ENCODE measurements at places on chromosomes 2 and 18.

DNA sequence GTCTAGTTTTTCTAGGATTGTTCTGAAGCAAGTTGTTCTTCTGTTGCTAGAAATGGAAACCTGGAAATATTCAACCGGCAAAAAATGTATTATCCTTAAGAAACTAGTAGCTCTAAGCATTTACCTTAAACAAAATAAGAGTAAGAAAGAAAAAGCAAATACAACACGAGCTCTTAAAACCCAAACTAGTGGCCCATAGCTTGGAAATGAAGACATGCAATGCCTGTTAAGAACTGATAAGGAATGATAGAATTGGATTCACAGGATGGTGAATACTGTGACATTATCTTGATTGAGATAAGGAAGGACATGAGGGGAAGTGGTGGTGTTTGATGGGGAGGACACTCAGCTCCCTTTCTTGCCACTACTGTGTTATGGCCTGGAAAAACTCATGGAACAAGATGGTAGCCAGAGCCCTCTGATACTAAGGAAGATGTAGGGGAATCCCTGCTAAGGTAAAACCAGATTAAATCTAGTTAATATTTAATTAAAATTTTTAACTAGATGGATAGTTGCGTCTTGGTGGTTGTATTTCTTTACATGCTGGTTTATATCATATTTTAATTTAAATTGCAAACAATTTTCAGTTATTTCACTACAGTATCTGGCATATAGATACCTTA, 193.8 kb downstream of the LPIN1 start:
- no peak for DNase-seq

- DNase-seq, result no peak
These were observed 30.3 kb downstream of the SP3 start for GRCh38 chr2:173934895-173935294.

DNA sequence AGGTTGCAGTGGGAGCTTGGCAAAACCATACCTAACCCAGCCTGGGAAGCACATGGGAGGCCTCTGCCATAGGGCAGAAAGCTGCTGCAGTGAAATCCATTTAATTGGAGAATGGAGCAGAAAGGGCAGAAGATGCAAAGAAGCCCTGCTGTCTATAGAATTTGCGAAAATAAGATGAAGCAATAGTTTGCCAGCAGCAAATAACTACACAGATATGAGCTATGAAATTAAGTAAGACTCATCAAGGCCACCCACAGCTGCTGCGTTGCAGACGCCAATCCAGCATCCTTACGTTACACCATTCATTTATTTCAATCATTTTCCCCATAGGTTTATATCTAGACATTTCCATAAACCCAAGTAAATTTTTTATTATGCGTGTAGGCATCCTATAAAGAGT, 21.1 kb downstream of the ATP8B1 start:
- no peak for DNase-seq

- no peak for DNase-seq
These were observed 6.1 kb downstream of the CHMP1B start for GRCh38 chr18:11857177-11857887.

DNA sequence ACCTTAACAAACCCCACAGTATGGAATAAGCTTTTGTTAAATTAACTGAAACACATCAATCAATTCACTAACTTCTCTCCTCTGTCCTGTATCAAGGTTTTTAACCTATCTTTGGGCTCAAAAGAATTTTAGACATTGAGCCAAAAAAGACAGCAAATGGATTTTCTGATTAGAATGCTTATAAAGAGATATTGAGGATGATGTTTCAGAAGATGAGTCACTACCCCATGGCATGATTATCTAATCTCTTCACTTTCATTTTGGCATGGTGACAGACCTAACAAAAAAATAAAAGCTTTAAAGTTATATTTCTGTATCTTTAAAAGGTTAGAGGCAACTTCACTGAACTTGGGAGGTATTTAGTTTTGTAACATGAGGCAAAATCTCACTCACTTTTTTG, 55.5 kb downstream of the SGPP2 start:
- DNase-seq, result no peak

DNA sequence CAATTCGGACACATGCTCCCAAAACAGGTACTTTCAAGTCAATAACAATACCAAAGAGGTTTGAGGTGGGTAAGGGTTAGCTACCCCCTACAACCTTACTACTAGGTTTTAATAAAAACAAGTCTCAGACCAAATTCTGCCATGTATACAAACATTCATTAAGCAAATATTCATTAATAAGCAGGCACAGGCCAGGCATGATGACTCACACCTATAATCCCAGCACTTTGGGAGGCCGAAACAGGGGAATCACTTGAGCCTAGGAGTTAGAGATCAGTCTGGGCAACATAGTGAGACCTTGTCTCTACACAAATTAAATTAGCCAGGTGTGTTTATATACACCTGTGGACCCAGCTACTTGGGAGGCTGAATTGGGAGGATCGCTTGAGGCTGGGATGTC, 11.7 kb upstream of the ELAC1 start:
- no peak for DNase-seq

- DNase-seq, result peak; percentile 43
These were observed 3.2 kb downstream of the ID2 start for GRCh38 chr2:8684878-8685696.

DNA sequence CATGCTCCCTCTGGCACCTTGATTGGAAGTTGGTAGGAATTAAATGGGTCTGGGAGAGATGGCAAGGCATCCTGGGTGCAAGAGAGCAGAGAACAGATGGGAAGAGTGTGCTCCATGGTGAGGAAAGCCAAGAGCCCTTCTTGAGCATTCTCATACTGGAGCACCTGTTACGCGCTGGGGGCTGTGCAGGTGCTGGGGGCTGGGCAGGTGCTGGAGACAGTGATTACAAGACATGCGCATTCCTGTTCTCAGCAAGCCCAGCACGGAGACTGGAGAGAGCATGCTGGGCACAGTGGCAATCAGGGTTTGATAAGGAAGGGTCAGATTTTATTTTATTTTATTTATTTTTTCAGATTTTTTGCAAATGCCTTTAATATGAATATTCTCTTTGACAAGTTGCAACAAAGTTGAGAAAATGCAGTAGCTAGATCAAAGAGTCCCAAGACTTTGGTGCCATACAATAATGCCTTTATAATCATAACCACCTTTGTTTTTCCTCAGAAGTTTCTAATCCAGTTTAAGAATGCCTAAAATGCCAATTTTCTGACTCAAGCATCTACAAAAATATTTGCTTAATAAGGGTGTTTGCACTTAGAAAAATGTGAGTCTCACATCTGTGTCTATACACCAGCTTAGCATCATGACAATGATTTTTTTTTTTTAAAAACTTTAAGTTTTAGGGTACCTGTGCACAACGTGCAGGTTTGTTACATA, 193.3 kb downstream of the RNF152 start:
- no peak for DNase-seq

DNA sequence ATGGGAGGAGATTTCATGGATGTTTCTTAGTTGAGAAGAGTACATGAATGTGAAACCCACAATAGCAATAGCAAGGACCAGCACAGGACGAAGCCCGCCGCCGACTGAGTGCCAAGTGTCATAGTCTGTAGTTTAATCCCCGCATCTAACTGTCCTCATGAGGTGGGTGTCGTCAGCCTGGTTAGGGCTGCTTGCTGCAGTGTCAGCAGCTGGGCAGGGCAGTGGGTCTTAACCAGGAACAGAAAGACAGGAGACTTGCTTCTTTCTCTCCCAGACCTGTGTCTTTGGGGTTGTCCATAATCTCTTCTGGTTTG, 146.6 kb downstream of the VAPA start:
- no peak for DNase-seq

- DNase-seq, result no peak
These were observed 409.7 kb upstream of the PIK3C3 start for GRCh38 chr18:41545091-41545888.

- no peak for DNase-seq
These were observed 157.6 kb downstream of the DSEL start for GRCh38 chr18:67358947-67359346.

DNA sequence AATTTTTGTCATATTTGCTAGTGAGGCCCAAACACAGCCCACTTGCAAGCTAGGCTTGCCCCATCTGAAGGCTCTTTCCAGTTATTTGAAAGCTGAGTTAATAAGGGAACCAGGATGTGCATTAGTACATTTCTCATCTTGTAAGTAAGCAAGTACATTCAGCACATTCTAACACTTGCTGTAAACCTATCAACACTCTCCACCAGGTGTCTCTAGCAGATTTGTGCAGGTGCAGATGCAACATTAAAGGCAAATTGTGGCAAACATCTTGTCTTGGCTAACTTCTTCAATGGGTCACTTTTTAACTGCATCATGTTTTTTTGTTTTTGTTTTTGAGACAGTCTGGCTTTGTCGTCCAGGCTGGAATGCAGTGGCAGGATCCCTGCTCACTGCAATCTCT, 25.3 kb upstream of the MFSD6 start:
- DNase-seq, result no peak

DNA sequence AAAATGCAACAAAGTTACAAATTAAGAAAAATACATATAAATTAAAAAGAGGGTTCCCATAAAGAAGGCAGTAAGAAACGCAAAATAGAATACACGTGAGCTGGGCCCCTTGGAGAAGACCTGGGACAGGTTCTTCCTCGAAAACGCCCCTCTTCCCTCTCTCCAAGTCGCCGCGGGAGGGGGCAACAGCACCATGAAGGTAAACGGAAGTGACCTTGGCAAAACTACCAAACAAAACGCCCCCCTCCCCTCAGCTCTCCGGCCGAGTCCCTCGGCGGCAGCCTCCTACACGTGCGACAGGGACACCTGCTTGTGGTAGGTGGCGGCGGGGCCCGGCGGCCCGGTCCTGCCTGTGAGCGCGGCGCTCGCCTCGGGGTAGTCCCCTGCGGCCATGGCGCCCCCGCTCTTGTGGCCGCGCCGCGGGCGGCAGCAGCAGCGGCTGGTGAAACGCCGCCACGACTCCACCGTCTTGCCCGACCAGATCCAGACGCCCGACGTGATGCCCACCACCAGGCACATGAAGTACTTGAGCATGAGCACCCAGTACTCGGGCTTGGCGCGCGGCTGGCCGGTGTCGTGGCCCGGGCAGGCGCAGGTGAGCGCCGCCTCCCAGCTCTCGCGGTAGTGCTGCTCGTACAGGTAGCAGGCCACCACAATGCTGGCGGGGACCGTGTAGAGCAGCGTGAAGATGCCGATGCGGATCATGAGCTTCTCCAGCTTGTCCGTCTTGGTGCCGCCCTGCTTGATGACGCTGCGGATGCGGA, 2.8 kb downstream of the FZD5 start:
- no peak for DNase-seq

- DNase-seq, result no peak
These were observed 162.6 kb upstream of the TWIST2 start for GRCh38 chr2:238685327-238685709.

DNA sequence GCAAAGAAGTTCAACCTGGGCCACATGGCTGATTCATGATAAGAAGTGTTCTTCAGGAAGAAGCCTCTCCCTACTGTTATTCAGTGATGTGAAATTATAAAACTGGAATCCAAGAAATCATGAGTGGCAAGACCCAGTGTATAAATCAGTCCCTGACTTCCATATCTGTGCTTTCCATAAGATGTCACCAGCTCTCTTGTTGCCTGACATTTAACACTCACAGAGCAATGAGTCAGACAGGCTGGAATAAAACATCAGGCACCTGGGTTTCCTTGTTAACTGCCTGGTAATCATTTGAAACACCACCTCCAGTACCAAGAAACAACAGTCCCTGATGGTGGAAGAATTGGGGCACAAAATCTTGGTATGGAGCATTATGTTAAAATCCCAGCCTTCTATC, 76.1 kb downstream of the SCG2 start:
- no peak for DNase-seq

DNA sequence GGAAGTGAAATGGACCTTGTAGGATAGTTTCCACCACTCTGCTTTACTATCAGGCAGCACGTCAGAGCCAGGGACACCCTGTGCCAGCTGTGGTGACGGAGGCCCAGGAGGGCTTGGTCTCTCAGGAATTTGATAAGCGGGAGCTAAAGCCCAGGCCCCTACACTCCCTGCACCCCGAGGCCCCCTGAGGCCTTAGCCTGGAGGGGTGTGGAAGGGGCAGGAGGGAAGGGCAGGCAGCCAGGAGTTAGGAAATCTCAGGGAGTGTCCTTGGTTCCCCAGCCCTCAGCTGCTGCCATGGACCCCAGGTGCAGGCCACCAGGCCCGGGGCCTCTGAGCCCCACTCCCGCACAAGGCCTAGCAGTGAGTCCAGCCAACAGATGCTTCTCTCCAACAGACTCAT, 38.2 kb downstream of the PDIA6 start:
- no peak for DNase-seq

DNA sequence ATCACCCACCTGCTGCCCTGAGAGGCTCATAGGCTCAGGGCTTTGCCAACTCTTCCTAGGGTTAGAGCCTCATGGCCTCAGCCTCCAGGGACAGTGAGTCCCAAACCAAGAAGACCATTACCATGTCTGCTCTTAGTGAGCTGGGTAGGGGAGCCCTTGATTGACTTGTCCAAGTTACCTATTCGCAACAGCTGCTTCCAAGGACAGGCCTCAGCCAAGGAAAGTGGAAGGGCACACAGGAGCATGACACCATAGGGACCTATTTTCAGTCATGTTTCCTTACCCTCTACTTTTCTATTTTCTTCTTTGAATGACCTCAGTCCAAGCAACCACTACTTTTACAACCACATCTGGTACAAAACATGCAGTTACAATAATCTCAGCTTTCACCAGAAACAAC, 81.6 kb downstream of the LBH start:
- DNase-seq, result no peak

DNA sequence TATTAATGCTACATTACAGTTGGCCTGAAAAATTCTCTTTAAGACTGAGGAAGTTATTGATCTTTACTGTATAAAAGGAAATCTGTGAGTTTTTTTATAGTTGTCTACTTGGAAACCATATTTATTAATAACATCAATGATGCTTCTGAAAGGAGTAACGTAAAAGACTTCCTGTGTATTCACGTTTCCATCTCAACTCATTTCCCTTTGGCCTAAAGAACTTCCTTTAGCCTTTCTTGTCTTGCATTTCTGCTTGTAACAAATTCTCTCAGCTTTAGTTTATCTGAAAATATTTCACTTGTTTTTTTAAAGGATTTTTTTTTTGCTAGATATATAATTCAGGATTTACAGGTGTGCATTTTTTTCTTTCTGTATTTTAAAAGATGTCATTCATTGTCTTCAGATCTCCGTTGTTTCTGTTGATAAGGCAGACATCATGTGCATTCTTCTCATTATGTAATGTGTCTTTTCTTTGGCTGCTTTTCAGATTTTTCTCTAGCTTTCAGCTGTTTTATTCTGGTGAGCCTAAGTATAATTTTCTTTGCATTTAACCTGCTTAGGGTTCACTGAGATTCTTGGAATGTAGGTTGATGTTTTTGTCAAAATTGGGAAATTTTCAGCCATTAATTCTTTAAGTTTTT, 159.0 kb upstream of the DAPL1 start:
- DNase-seq, result no peak

Measured in stimulated activated CD4-positive, alpha-beta T cell treated with anti-CD3 and anti-CD28 coated beads, Interleukin-1b, Interleukin-23, amount 100 ng/mL, for 24 hours (primary cell).